Right lung (tissue), 10 donors: ENCODE measurements at places on chromosomes 4 and X. TPM values are rescaled to one million over a fixed set of nuclear protein-coding genes. Genes with fewer than 3 reads are reported as not detected.

- DNase-seq = no peak
Measured at GRCh38 chr4:5884796-5885195, 8.1 kb downstream of the CRMP1 start.

DNA sequence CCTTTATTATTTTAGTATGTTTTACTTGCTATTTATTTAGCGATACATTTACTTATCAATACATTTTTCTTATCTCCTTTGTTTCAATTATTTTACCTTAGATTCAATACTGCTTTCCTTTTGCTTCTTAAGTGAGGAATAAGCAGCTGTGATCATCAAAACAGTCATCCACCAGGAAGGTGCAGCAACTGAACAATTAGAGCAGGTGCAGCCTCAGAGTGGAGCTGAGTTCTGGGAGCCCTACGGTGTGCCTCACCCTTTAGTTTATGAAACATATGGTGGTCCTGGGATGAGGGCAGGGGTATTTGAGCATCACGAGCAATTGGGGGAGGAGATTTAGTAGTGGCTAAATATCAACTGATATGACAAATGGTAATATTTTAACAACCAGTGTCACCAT lies 111.0 kb downstream of the FRYL start:
- no peak for DNase-seq

GRCh38 chrX:148159796-148160195 lies 178.7 kb downstream of the FMR1NB start:
- DNase-seq = no peak

GRCh38 chr4:75696071-75696470 lies 22.9 kb upstream of the G3BP2 start:
- no peak for DNase-seq

DNA sequence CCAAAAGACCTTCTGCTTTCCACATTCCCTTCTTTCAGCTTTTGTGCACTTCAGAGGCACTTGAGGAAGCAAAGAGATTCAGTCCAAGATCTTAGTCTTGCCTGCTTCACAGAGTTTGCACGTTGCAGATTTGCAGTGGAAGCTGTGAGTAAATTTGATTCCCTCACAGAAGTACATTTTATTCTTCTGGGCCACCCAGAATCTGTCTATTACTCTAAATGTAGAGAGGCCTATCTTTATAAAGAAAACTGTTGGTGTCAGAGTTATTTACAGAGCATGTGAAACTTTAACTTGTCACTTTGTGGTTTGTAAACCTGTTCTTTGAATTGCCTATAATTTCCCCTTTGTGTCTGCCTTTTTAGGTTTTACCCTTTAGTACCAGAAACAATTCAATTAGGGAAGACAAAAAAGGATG lies 15.5 kb downstream of the SPRY1 start:
- DNase-seq = no peak

DNA sequence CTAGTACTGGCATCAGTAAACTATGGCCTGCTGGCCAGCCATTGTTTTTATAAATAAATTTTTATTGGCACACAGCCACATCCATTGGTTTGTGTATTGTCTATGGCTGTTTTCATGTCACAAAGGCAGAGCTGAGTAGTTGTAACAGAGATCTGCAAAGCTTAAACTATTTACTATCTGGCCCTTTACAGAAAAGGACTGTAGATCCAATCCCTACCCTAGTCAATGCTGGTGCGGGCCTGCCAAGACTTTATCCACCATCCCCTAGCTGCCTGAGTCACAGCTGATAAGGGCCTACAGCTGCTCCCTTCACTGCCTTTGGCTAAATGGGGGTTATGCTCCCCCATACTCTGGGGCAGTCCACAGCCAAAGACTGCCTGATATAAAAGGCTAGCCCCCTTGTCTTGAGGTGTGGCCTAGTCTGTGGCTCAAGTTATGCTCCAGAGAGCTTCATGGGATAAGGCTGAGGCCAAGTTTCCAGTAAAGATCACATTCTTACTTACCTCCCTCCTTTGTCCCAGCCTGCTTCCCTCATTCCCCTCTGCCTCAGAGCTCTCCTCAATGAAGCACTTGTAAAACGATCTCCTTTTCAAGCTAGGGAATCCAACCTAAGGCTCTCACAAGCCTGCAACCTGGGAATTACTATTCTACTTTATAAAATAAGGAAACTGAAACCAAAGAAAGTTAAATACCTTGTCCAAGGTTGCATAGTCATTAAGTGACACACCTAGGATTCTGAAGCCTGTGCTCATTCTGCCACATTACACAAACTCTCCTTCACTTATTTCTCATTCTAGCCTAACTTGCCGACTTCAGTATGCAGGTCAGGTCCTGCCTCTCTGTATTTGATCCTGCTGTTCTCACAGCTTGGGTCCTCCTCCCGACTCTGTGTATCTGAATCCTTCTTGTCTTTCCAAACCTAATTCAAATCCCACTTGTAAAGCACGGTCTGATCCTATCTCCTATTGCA lies 20.7 kb downstream of the ACE2 start:
- no peak for DNase-seq

- peak; percentile 36 for DNase-seq
Measured at GRCh38 chrX:21479695-21480270, 105.6 kb downstream of the CNKSR2 start.

DNA sequence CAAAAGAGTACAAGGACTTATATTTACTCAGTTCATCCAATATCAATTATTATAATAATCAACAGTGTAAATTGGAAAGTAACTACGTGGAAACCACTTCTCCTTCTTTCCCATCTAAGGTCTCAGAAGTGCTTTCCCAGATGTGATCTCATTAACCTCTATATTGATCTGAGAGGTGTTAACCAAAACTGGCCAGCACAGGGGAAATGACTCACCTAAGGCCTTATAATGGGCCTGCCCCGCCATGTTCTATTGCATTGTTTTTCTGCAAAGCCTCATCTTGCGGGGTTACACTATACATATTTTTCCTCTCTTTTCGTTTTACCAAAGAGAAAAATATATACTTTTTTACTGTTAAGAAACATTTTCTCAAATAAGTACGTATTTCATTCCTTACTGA lies 20.5 kb downstream of the RAB40A start:
- no peak for DNase-seq

DNA sequence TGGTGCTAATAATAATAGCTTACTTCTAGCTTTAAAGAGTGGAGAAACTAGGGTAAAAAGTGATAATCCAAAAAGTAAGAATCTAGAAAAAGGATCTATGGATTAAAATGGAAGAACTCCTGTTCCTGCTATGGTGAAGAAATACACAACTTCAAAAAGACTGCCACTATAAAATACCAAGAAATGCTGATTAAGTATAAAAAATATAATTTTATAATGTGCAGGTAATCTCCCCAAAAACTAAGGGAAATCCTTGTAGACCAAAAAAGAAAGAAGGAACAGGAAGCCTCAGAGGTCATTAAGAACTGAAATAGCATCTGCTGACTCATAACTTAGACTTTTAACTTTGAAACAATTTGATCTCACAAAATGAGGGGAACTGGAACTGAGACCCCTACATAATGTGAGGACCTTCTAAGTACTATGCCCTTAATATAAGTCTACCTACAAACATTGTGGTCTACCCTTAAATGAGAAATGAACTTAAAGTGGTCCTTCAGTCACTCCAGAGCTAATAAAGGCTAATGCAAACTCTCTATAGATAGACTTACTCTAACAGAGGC lies 50.6 kb upstream of the SRPX start:
- DNase-seq = no peak

DNA sequence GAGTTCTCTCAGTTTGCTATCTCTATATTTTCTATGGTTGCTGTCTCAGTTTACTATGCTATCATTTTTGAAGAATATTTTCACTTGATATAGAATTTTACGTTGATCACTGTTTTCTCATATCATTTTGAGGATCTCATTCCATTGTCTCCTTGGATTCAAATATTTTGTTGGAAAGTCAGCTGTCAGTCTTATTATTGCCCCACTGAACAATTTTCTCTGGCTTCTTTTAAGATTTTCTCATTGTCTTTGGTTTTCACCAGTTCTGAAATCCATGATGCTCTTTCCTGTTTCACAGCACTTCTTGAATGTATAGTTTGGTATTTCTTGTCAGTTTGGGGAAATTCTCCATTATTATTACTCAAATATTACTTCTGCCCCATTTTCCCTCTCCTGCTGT lies 81.1 kb downstream of the ENPP6 start:
- no peak for DNase-seq

DNA sequence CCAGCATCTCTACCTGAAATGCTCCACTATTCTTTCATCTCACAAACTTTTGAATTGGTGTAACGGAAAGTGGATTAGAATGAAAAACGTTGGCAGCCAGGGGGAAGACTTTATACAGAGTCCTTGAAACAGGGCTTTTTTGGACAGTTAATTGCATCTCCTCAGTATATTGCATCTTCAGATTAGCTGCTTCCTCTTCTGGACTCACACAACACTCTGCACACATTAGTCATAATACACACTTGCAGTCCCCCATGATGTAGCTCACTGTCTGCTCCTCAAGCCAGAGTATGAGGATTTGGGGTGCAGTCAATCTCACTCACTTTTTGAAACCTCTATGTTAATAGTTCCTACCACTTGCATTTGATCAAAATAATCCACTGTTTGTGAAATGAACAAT lies 101.0 kb downstream of the ADGRA3 start:
- DNase-seq = no peak

- no peak for DNase-seq
Measured at GRCh38 chr4:6468376-6468775, 4.0 kb downstream of the PPP2R2C start.

- no peak for DNase-seq
Measured at GRCh38 chrX:48493890-48494364, 14.9 kb upstream of the PORCN start.

DNA sequence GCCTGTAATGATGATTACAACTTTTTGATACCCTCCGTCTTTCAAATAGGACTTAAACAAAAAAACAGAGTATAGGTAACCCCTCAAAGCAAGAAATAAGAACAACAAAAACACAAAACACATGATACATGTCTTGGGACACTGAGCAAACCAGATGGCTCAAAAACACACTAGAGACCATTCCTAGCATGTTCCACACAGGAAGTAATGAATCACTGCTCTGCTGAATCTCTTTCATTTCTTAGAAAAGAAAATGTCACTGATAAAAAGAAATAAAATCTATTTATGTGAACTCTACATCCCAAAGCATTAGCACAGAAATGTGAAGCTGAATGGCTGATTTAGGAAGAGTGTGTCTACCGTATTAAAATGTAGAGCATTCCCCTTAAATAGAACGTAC lies 134.5 kb upstream of the IL15 start:
- no peak for DNase-seq

Gene SPANXA2
- polyA plus RNA-seq = not detected

Gene PLK4
- polyA plus RNA-seq = 34.5 TPM

Gene SGMS2
- 19.0 TPM for polyA plus RNA-seq

Gene SLC49A3
- polyA plus RNA-seq = 6.4 TPM

Gene BEX4
- polyA plus RNA-seq = 114 TPM

Gene TMA16
- 32.3 TPM for polyA plus RNA-seq

Gene FRG1
- 53.6 TPM for polyA plus RNA-seq

Gene SLC10A6
- polyA plus RNA-seq = 0.24 TPM

Gene ARHGEF6
- polyA plus RNA-seq = 21.0 TPM

Gene CFAP47
- polyA plus RNA-seq = 3.0 TPM

Gene FRMD7
- polyA plus RNA-seq = not detected

Gene CXorf51B
- polyA plus RNA-seq = not detected
